ENCODE measurements at places on chromosomes 16 and 17. TPM values are rescaled to one million over a fixed set of nuclear protein-coding genes. Genes with fewer than 3 reads are reported as not detected.

THUMPD1 gene
- total RNA-seq, result 45.8 TPM

CRYBA1 gene
- total RNA-seq, result not detected

DNA sequence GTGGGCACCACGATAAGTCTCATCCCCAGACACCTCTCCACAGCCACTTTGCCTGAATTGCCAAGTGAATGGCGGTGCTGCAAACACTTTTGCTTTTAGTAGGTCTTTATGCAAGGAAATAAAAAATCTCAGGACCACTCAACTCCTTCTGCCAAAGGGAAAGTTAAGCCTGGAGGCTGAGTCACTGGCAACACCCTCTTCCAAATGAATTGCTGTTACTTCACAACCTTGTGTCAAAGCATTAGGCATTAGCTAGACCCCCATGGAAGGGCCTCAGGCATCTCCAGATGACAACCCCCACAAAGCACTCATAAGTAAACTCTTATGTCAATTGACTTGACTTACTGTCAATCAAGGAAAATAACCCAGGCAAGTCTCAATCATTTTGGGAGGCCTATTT lies 43.0 kb downstream of the RNF112 start:
- no peak overlapping the region for H3K4me3 ChIP-seq
- peaks cover 6% of the 10 kb centered on the region for H3K4me1 ChIP-seq
- H3K27ac ChIP-seq, result no peak overlapping the region
- H3K36me3 ChIP-seq, result no peaks in the 10 kb centered on the region
- no peak for DNase-seq

DNA sequence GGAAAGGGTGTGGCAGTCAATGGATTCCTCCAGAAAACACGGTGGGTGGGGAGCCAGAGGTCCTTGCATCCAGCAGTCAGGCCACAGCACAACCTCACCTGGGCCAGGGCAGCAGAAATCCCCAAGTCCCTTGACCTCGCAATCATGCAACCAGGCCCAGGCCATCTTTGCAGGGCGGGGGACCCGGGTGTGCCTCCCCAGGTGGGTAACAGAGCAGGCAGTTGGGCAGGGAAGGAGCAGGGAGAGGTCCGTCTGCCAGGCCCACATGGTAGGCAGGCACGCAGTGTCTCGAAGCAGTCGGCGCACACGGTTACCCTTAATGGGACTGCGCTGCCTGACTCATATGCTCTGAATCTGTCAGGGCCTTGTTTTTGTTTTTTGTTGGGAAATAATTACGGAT lies 153.0 kb downstream of the RBFOX3 start:
- H3K4me3 ChIP-seq, result no peak overlapping the region
- no peak overlapping the region for H3K27ac ChIP-seq
- no peaks in the 10 kb centered on the region for H3K27me3 ChIP-seq
- no peaks in the 10 kb centered on the region for H3K36me3 ChIP-seq
- DNase-seq, result no peak

- H3K27ac ChIP-seq, result no peak overlapping the region
- no peak overlapping the region for H3K4me3 ChIP-seq
Observed at GRCh38 chr16:53159781-53160436, 105.1 kb downstream of the CHD9 start.

GRCh38 chr17:66725956-66726355 lies 109.0 kb upstream of the CACNG5 start:
- no peaks in the 10 kb centered on the region for H3K36me3 ChIP-seq
- H3K27ac ChIP-seq, result no peak overlapping the region
